ENCODE measurements at places on chromosomes 3 and 15.

GRCh38 chr15:59501597-59501996 is 63.6 kb downstream of the FAM81A start:
- no peak for DNase-seq

- no peak for DNase-seq
Observed at GRCh38 chr3:24639481-24640329, 145.1 kb upstream of the THRB start.

- no peak for DNase-seq
Observed at GRCh38 chr3:13045241-13045903, 27.9 kb downstream of the IQSEC1 start.

- DNase-seq: no peak
Observed at GRCh38 chr15:82767163-82767829, 38.6 kb downstream of the FSD2 start.
